LHCN-M2 (cell line): ENCODE measurements at places on chromosomes 12 and 14. TPM values are rescaled to one million over a fixed set of nuclear protein-coding genes. Genes with fewer than 3 reads are reported as not detected.

Gene CD163L1
- 3.7 and 11.2 TPM in 2 replicates for total RNA-seq

Gene ENDOU
- 0.51 and 0.63 TPM in 2 replicates for total RNA-seq

Gene EFS
- total RNA-seq: not detected in 2 replicates

Gene CCDC197
- total RNA-seq: not detected in 2 replicates

Gene TBC1D30
- 0.06 TPM in 2 replicates for total RNA-seq

Gene CCDC177
- total RNA-seq: not detected in 2 replicates

Gene RPL10L
- total RNA-seq: not detected in 2 replicates

Gene CCDC88C
- 0.06 TPM in 1 of 2 replicates, not detected in the other for total RNA-seq

Gene ATG14
- total RNA-seq: 9.0 and 9.5 TPM in 2 replicates

Gene ANKS1B
- 0.06 and 0.11 TPM in 2 replicates for total RNA-seq

Gene PPP1R36
- total RNA-seq: 0.58 and 1.1 TPM in 2 replicates

Gene SPATA7
- 8.7 and 11.0 TPM in 2 replicates for total RNA-seq

Gene RAB15
- 17.6 and 23.1 TPM in 2 replicates for total RNA-seq

Gene DNAJC22
- total RNA-seq: 1.1 and 1.4 TPM in 2 replicates

Gene TAS2R42
- total RNA-seq: not detected in 2 replicates

Gene INHBC
- not detected in 2 replicates for total RNA-seq

Gene KRT80
- 4.2 and 6.7 TPM in 2 replicates for total RNA-seq

Gene OR4E2
- total RNA-seq: not detected in 2 replicates

Gene KERA
- not detected in 2 replicates for total RNA-seq

Gene CCND2
- total RNA-seq: 109 and 133 TPM in 2 replicates

Gene CCDC196
- total RNA-seq: not detected in 2 replicates

Gene OTUB2
- total RNA-seq: 0.45 and 0.69 TPM in 2 replicates

Gene TEX52
- total RNA-seq: not detected in 2 replicates

Gene PMCH
- total RNA-seq: not detected in 2 replicates

Gene SERPINA3
- 1.2 and 1.3 TPM in 2 replicates for total RNA-seq
